ENCODE measurements at places on chromosomes 7 and 10.

DNA sequence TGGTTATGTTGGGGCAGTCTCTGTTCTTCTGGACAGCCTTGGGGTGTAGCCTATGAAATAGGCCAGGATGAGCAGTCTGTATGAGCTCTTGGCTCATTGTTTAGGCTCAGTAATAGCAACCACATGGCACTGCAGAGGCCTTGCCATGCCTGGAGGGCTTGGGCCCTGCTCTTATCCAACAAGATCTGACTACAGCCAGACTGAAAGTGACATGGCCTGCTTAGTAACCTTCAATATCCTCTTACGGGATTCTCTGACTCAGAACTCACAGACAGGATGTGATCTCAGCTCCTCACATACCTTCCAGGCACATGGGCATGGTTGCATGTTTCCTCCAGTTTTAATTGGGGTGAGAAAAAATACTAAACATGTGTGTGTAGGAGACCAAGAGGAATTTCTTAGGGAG lies 289.3 kb downstream of the PTEN start:
- DNase-seq, result no peak

GRCh38 chr10:32237644-32238345 lies 109.2 kb downstream of the EPC1 start:
- no peak for DNase-seq

DNA sequence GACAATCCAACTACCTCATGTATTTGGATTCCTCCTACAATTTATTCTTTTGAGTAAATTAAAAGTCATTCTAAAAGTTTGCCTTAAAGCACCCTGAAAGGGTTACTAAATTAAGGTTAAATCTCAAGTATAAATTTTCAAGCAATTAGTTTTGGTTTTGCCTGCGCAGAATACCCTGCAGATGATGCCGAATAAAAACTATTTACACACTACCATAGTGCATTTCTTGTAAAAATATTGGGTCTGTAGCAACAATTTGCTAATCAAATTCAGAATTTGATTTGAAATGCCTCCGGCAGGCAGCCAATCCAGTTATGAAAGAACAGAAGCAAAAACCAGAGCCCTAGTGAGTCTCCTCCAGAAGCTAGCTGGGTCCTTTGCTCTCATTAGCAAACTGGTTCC lies 122.2 kb downstream of the TWIST1 start:
- DNase-seq, result no peak

DNA sequence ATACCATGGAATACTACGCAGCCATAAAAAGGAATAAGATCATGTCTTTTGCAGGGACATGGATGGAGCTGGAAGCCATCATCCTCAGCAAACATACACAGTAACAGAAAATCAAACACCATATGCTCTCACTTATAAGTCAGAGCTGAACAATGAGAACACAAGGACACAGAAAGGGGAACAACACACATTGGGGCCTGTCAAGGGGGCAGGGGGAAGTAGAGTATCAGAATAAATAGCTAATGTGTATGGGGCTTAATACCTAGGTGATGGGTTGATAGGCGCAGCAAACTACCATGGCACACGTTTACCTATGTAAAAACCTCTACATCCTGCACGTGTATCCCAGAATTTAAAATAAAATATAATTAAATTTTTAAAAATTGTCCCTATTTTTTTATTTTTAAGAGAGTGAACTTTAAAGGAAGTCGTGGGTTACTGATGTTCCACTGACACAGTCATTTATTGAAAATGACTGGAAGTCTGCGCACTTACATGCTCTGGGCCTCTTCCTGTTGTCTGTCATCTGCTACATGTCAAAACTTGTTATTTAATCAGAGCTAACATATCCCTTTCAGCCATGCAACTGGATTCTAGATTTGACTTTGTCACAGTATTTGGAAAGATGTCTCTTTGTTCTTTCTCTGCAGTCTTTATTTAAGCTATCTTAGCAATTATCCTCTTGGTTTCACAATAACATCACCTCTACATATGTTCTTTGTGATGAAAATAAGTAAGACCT lies 73.7 kb upstream of the ABCB5 start:
- no peak for DNase-seq

GRCh38 chr10:130631142-130632096 lies 495.2 kb downstream of the GLRX3 start:
- DNase-seq, result no peak

GRCh38 chr7:116334555-116334954 lies 124.2 kb downstream of the TES start:
- DNase-seq, result no peak

DNA sequence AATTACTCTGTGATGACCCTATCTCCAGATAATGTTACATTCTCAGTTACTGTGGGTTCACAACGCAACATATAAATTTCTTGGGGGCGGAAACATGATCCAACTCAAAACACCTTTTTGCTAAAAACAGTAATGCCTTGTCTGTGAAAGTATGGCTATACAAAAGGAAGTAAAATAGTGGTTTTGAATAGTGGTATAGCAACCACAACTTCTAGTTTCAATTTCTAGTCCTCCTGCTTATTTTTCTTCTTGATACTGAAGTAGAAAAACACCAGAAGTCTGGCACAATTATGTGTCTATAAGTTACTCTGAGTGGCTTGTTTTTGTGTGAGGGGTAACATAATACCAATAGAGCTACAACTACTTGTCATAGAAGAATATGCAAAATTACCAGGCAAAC lies 21.5 kb upstream of the ZNF800 start:
- DNase-seq, result no peak

DNA sequence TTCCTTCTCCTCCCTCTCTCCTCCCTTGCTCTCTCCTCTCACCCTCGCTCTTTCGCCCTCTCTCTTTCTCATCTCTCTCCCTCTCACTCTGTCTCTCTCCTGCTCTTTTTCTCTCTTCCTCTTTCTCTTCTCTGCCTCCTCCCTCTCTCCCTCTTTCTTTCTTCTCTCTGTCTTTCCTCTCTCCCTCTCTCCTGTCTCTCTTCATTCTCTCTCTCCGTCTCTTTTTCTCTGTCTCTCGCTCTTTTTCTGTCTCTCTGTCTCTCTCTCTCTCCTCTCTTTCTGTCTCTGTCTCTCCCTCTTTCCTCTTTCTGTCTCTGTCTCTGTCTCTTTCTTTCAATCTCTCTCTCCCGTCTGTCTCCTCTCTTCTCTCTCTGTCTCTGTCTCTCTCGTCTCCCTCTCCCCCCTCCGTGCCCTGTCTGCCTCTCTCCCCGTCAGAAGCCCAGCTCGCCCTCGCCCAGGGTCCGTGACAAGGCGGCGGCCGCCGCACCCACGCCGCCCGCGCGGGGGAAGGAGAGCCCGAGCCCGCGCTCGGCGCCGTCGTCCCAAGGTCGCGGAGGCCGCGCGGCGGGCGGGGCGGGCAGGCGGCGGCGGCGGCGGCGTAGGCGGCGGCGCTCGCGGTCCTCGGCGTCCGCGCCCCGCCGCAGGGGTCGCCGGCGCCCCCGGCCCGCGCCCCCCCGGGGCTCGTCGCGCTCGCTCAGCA lies 21.3 kb upstream of the HSPB1 start:
- DNase-seq, result no peak

DNA sequence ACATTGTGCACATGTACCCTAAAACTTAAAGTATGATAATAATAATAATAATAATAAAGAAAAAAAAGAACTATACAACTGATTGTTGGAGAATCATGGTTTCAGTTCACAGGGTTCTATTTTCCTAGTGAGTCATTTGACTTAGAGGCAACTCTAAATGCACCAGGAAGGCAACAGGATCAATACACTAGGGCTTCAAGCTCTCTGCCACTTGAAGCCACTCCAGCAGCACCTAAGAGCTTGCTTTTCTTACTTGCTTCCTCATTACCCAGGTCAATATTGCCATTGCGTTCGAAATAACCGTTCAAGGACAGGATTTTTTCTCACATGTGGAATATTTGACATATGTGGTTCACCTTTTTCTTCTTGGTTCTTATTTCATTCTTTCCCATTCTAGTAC lies 189.7 kb downstream of the GRM3 start:
- no peak for DNase-seq

DNA sequence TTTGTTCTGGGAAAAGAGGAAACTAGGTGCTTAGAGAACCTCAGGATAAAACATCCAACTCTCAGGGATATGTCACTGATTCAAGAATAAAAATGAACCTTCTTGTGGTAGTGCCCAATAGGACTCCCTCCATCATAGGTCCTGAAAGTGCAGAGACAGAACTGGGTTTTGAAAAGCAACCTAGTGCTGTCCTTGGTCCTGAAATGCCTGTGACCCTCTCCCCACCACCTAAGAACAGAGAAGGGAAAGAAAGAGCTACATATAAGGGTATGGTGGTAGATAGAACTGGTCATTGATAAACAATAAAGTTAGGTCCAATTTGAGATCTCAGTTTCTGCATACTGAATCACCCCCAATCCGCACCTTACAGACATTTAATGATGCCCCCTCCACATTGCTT lies 953.3 kb downstream of the XPNPEP1 start:
- no peak for DNase-seq

DNA sequence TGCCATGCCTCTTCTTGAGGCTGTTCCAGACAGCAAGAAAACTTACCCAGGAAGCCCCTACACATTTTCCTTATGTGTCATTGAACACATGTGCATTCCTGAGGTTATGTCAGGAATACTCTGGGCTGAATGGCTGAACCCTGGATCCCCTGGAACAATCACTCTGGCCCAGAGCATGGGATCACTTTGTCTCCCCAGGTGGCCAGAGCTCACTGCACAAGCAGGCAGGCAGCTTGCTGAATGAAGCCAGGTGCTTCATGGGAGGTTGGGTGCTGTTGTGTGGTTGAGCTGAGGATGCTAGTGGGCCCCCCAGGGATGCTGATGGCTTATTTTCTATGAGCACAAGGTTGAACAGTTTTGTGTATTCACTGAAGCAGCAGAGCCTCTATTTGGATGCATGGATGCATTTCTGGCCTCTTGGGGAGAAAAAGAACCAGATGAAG lies 54.7 kb upstream of the NPTX2 start:
- no peak for DNase-seq

DNA sequence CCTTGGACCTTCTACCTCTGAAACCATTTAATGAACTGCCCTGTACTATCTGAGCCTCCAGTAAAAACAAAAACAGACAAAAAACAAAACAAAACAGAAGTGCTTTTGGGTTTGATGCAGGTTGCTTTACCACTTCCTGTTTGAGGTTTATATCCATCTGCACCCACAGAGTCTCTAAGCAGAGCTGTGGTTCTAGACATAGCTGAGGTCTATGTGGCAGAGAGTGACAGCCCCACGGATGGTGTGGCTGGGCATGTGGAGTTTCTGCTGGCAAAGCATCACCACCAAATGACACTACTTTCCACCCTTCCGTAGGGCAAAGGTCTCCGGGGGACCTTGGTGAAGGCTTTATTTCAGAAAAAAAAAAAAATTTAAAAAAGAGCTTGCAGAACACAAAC lies 754.2 kb downstream of the GRID1 start:
- no peak for DNase-seq

- DNase-seq, result no peak
These were observed 1257.4 kb downstream of the GATA3 start for GRCh38 chr10:9311702-9312499.

GRCh38 chr7:32943252-32944030 lies 13.8 kb upstream of the FKBP9 start:
- no peak for DNase-seq

DNA sequence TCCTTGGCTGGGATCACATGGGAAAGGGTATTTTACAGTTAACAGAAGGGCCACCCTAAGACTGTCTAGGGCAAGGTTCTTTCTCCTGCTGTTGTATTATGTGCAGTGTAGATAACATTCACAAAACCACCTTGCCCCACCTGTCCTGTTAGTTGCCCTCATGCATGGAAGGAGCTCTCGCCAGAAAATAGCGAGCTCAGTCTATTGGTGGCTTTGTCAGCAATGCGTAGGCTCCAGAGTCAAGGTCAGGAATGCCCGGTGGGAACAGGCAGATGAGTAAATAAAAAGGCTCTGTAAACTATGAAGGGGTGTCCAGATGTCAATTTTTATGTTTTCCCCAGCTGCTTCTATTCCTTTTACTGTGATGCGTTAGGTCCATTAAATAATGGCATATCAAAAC lies 107.1 kb upstream of the WDR11 start:
- DNase-seq, result no peak

DNA sequence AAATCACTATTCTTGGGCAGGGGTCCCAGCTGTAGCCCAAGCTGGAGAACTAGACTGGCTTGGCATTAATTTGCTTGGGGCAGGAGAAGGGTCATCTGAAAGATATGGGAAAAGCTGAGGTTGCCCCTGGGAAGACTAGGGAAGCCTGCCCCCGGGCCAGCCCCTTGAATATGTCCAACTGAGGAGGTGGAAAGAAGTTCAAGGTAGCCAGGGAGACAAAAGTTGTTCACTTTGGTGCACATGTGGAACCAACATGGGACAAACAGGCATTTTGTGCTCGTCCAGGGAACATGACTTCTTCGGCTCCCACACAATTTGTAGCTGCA lies 1.4 kb upstream of the LRRC61 start:
- no peak for DNase-seq

GRCh38 chr7:99221866-99222265 lies 14.0 kb upstream of the KPNA7 start:
- no peak for DNase-seq
